ENCODE measurements at places on chromosomes 3 and 15. TPM values are rescaled to one million over a fixed set of nuclear protein-coding genes. Genes with fewer than 3 reads are reported as not detected.

DNA sequence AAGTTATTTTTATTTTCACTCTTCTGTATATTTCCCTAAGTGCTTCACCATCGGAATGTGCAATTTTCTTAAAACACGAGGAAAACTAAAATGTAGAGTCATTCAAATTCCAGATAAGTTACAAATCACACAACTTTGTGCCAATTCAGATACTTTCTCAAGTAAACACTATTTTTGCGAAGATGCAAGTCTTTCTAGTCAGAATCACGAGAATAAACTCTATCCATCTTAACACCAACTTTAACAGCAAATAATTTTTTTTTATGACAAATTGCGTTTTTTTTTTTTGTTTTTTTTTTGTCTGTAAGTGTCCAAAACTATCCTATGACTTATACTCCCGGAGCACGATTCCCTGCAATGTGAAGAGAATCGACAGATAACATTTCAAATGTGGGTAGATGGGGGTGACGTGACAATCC is 1.3 kb downstream of the STAG1 start:
- DNase-seq: peak; percentile 67

Gene SKOR1
- not detected for total RNA-seq

GRCh38 chr3:194333212-194333980 is 17.7 kb downstream of the CPN2 start:
- DNase-seq: peak; percentile 85

DNA sequence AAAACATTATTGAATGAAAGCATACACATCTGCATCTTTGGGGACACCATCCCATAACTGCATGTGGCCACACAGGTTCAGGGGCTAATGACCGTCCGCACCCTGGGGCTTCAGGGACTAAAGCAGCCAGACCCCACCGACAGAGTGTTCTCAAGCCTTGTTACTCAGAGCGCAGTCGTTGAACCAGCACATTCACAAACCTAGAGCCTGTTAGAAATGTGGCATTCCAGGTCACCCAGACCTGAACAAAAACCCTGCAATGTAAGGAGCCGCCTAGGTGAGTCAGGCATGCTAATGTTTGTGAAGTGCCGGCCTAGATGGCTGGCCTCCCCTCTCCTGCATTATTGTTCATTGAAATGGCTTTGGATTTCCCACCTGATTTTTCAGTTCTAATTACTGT is 52.3 kb upstream of the HACD2 start:
- no peak for DNase-seq

DNA sequence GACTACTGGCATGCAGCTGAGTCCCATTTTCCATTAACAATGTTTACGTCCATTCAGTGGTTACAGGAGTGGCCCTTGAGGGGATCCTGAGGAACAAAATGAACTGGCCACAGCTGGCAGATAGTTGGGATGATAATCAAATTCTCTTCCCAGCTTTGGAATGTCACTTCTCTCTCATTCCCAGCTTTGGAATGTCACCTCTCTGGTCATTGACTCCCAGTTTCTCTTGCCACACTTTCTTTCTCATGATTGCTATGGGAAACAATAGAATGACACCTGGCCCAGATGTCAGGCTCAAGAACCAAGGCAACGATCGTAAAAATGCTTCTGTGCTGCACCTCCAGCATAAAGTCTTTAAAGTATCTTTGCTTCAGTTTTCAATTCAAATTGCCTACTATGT is 34.0 kb downstream of the ATP13A4 start:
- DNase-seq: no peak

- no peak for DNase-seq
These were observed 11.4 kb downstream of the ZIC1 start for GRCh38 chr3:147420353-147421183.

Gene IL17RB
- 0.32 TPM for total RNA-seq

GRCh38 chr15:89041507-89041906 is 46.7 kb upstream of the ABHD2 start:
- DNase-seq: no peak

DNA sequence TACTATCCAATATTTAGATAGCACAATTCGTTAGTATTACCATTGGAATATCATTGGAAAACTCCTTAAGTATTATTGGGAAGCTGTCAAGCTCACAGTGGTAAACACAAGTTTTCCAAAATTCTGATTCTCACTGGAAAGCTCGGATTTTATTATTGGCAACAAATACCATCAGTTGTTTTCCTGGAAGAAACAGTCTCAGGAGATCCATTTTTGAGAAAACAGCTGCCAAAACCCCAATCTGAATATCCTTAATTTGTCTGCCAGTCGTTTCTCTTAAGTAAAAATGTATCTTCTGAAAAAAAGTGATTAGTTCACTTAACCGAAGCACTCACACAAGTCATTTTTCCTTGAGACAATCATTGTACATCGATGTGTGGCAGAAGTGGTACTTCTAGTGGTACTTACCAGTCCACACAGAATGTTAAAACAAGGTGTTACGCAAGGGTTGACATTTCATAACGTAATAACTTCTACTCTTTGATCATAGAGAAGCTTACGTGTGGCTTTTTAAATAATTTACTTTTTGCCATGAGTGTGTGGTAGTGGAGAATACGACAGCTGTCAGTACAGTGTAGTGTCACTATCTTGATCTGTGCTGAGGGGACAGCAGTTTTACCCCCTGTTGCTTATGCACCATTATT is 74.9 kb downstream of the FAM43A start:
- no peak for DNase-seq

Gene NANOGP8
- 0.32 TPM for total RNA-seq

- no peak for DNase-seq
These were observed 89.7 kb upstream of the CMC1 start for GRCh38 chr3:28151608-28152228.

Gene BOC
- total RNA-seq: 10.6 TPM

- DNase-seq: peak; percentile 46
These were observed 13.5 kb upstream of the TIPIN start for GRCh38 chr15:66369773-66370651.

Gene TRH
- not detected for total RNA-seq
